Left ventricle myocardium inferior (tissue), 1 donor: ENCODE measurements at places on chromosomes 6 and 20. TPM values are rescaled to one million over a fixed set of nuclear protein-coding genes. Genes with fewer than 3 reads are reported as not detected.

SLC2A10 gene
- 2.8 TPM for total RNA-seq

FAM209A gene
- not detected for total RNA-seq

FERMT1 gene
- 0.63 TPM for total RNA-seq

DNA sequence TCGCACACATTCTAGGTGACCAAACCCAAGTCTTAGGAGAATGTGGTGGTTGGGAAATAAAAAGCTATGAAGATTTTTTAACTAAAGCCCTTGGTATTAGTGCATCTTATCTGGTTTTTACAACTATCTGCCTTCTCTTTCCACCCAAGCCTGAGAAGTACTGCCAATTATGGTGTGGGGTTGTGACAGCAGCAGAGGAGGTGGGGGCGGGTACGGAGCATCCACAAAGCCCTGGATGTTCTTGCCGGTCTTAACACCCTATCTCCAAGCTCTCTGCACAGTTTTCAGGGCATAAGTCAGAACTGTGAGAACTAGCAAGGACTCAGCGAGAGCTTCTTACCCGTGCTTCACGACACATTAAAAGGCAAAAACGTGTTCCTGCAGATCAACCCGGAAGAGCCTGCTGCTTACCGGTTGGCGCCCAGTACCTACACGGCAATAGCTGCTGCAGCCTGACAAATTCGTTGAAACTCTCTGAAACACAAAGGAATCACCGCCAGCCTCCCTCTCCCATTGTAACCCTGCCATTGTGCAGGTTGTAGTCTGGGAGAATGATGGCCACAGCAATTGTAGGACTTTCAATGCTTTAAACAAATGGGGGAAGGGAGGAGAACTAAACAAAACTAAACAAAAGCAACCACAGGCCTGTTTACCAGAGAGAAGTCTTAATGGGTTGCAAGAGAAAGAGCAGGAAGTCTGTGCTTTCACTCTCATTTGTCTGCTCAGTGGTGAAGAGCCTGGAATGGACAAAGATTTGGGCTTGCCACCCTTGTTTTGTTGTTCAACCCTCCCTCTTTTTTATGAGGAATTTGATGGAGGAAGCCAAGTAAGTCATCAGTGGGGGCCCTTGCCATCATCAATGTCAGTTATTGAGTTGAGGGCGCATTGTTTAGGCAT is 461.0 kb upstream of the JARID2 start:
- no peaks in the 10 kb centered on the region for H3K27me3 ChIP-seq
- H3K4me3 ChIP-seq: no peak overlapping the region
- no peak overlapping the region for H3K27ac ChIP-seq
- no peak for DNase-seq

- no peak for DNase-seq
- no peaks in the 10 kb centered on the region for H3K27me3 ChIP-seq
- no peak overlapping the region for H3K27ac ChIP-seq
- peaks cover 28% of the 10 kb centered on the region for H3K4me1 ChIP-seq
- no peak overlapping the region for H3K4me3 ChIP-seq
Observed at GRCh38 chr6:166579237-166579850, 7.1 kb downstream of the RAMACL start.

DNA sequence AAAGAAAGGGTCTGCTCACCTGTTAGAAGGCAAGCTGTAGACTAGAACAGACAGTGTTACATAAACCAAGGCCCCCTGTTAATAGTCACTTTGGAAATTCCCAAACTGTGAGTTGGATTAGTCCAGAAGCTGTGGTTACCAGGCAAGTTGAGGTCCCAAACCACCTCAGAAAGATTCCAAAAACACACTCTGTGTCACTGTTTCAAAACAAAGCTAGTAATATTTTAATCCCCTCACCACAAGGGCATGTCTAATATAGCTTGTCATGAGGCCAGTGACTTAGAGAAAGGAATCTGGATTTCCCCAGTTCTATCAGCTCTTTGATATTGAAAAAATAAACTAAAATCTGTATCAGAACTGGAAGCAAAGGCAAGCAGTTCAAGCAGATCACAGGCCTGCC is 244.6 kb downstream of the HAO1 start:
- H3K27me3 ChIP-seq: no peaks in the 10 kb centered on the region
- H3K36me3 ChIP-seq: no peaks in the 10 kb centered on the region
- no peak for DNase-seq
- H3K4me3 ChIP-seq: no peak overlapping the region
- no peak overlapping the region for H3K27ac ChIP-seq

DNA sequence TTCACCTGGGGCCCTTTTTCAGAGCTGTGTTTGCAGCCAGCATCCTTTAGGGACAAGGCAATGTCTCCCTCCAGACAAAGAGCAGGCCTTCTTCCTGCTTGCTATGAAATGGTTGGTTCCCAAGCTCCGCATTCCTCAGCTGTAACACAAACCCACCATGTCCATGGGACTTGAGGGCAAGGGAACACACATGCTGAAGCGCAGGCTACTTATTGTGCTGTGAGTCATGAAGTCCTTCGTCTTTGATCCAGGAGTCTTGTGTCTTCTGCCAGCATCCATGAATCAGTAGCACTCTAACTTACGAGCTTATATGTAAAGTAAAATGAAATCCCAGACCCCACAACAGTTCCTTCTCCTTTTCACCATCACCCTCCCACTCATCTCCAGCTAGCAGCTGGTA is 59.0 kb downstream of the ANKRD60 start:
- H3K4me3 ChIP-seq: no peak overlapping the region
- H3K4me1 ChIP-seq: no peaks in the 10 kb centered on the region
- no peaks in the 10 kb centered on the region for H3K36me3 ChIP-seq

DNA sequence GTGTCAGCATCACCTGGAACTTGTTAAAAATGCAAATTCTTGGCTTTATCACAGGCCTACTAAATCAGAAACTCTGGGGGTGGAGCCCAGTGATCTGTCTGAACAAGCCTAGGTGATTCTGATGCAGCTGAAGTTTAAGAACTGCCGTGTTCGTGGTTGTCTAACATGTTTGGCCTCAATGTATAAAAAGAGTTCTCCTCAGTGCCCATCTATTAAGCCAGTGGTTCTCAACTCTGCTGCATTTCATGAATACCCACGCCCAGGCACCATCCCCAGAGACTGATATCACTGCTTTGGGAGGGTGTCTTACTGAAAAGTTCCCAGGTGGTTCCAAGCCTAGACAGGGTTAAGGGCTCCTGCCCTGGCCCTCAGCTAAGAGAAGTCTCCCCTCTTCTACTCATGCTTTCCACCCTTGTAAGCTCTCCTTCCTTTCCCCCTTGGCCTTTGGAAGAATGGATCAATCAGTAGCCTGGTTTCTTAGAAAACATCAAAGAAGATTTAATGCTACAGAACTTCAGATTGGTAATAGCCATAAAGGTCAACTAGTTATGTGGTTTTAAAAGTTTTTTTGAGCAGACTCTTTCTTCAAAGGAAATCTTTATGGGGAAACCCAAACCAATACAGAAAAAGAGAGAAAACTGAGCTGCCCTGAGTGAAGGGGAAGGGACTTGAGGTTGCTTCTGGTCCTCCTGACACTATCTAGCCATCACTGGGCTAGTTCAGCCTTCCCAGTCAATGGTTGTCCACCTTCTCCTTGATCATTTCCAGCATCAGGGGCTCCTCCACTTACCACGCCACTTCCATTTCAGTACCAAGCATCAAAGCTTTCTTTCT is 38.9 kb upstream of the TNFAIP3 start:
- H3K27ac ChIP-seq: no peak overlapping the region
- no peaks in the 10 kb centered on the region for H3K27me3 ChIP-seq
- no peak for DNase-seq
- H3K36me3 ChIP-seq: no peaks in the 10 kb centered on the region
- H3K4me1 ChIP-seq: peaks cover 12% of the 10 kb centered on the region
